ENCODE measurements at places on chromosomes 11 and 22.

- no peak for DNase-seq
Observed at GRCh38 chr11:74970852-74971395, 17.8 kb upstream of the NEU3 start.

DNA sequence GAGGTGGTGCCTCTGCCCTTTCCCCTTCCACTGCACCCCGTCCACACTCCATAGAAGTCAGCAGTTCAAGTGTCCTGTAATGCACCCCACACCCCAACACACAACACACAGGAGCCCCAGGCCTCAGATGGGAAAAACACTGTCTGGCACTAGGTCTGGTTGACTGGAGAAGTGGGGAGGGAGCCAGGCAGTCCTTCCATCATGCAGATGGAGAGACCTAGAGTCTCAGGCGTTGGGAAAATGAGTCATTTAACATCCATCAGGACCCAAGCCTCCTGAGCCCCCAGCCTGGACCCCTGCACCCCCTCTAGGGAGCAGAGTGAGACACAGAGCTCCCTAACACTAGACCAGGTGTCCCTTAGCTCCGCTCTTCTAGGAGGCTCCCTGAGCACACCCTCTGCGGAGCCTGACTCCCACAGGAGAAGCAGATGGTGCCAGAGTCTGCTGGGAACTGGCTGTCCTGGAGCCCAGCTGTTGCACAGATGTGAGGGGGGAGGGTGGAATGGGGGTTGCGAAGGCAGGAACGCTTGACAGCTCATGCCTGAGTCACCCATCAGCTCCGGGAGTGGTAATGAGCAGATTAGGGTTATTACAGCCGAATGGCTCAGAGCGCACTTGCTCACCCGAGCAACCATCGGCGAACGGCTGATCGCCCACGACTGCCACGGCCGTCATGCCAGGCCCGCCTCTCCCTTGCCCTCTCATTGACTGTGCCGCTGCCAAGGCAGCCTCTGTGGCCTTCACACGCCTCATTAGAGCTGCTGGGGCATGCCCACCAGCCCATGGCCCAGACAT lies 22.1 kb upstream of the SYT7 start:
- no peak for DNase-seq

GRCh38 chr11:75905434-75905833 lies 90.4 kb downstream of the UVRAG start:
- no peak for DNase-seq

DNA sequence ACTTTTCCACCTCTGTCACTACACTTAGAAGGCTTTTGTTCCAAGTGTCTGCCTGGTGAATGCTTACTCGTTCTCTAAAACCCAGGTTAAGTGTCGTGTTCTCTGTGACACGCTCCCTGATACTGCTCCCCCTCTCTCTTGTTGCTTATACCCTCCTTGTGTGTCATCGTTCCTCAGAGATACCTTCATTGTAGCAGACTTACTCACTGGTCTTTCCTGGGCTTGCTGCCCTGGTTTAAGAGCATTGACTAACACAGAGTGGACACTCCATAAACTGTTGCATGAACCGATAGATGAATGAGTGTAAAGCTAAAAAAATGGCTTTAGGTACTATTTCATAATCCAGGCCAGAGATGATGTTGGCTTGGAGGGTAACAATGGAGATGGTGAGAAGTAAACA lies 171.3 kb downstream of the GRIK4 start:
- no peak for DNase-seq

- DNase-seq: no peak
Observed at GRCh38 chr11:117505285-117505970, 177.8 kb downstream of the CEP164 start.

- DNase-seq: no peak
Observed at GRCh38 chr11:78081583-78081982, 1.9 kb upstream of the NDUFC2 start.

- DNase-seq: no peak
Observed at GRCh38 chr11:132719684-132720083, 812.6 kb downstream of the OPCML start.

DNA sequence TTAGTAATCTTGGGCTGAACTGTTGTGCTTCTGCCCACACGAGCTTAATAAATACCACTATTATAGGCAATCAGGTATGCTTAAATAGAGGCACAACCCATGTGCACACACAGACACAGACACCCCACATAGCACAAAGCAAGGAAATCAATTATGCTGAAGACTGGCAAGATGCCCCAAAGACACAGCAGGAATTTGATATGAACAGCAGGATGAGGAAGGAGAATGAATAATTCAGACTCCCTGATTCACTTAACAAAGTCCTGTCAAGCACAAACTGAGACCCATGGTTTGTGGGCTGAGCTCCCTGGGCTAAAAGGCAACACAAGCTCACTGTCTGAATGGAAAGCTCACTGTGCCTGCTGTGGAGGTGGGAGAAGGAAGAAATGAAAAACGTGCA lies 42.5 kb downstream of the RBFOX2 start:
- no peak for DNase-seq

- DNase-seq: no peak
Observed at GRCh38 chr11:74232311-74232950, 61.3 kb downstream of the PPME1 start.

- DNase-seq: no peak
Observed at GRCh38 chr11:28339488-28339887, 231.3 kb downstream of the METTL15 start.

GRCh38 chr11:86162239-86162638 lies 82.3 kb upstream of the EED start:
- no peak for DNase-seq

DNA sequence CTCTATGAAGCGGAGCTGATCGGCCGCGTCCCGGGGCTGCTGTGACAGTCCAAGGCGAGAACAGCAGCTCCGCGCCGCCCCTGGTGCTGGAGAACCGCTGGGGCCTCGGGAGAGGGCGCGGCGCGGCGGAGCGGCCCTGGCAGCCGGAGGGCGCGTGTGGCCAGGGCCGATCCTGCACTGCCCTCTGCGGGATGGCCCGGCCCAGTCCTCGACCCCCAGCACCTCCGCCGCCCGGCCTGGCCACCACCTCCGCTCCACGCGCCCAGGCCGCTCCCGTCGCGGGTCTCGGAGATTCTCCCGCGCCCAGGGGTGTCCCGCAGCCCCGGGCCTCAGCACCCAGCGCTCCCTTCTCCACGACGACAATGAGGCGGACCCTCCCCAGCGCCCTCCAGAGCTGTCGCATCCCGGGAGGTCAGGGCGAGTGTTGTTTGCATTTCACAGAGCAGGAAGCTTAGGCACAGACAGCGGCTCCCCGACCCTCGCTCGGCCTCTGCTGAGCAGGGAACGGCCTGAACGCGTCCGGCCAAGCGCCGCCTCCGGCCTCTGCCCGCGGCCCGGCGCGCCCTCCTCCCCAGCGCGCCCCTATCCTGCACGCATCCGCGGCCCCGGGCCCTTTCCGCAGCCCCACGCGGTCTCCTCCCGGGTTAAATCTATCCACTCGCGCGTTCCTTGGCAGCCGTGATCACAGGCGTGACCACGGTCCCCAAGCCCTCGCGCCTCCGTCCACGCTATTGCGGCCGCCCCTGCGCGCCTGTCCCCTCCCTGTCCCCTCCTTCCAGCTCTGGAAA lies 109.7 kb downstream of the WNT7B start:
- no peak for DNase-seq

GRCh38 chr11:104655066-104655465 lies 243.2 kb downstream of the CASP12 start:
- no peak for DNase-seq

DNA sequence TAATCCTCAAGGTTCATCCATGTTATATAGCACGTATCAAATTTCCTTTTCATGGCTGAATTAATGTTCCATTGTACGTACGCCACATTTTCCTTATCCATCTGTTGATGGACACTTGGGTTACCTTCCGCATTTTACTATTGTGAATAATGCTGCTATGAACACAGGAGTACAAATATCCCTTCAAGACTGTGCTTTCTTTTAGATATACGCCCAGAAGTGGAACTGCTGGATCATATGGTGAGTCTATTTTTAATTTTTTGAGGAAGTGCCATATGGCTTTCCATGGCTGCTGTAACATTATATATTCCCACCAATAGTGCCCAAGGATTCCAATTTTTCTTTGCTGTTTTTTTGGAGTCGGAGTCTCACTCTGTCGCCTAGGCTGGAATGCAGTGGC lies 6.0 kb downstream of the MRPL40 start:
- no peak for DNase-seq

GRCh38 chr11:108865406-108865805 lies 200.5 kb downstream of the DDX10 start:
- no peak for DNase-seq

- DNase-seq: no peak
Observed at GRCh38 chr11:32983506-32983905, 32.2 kb upstream of the DEPDC7 start.

DNA sequence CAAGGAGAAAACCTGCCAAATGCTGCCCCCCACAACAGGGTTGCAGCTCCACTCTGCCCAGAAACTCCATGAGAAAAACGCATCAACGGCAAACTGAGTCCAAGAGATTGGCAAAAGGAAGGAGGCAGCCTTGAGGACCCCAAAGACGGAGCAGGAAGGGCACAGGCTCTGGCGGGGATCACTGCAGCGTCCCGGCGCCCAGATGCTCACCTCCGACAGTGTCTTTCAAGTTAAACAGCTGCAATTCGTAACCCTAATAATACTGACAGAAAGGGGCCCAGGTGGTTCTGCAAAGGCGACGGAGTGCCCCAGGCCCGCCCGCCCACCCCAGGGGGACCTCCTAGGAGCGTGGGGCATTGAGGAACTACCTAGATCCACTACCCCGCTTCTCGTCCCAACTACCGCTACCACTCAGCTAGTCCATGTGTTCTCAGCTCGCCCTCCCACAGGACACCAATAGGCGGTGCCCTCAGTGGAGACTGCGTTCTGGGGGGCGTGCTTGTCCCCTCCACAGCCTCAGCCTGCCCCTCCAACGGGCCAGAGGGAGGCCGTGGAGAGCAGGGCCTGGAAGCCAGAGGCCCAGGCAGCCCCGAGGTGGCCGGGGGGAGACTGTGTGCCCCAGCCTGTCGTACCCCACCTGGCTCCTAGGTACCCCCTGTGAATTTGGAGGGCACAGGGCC lies 127.4 kb downstream of the PHF21B start:
- DNase-seq: no peak

DNA sequence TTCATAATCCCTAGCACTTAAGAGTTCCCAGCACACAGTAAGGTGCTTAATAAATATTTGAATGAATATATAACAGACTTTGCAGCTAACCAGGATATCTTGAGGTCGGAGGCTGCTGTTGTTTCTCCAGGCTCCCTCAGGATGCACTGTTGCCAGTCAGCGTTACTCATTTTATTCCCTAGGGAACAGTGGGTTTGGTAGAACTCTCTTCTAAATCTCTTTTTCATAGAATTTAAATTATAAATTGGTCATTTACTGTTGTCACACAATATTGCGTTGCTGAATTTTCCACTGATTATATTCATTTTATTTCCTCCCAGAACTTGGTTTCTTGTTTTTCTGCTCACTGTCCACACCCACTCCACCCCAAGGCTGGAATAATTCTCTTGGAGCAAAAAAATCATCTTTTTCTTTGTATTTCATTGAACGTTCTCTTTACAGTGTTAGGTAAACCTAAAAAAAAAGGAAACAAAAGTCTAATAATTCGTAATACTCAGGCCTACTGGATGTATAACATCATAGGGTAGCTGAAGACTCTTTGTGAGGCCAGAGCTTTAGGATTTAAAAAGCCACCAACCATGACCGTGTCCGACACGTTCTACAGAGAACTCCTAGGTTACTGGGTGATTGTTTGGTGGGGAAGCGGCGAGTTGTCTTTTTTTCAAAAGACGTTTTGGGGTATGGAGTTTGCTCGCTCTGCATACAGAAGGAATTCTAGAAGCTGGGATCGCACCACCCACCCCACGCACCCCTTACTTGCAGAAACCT lies 766 bp upstream of the CAPRIN1 start:
- no peak for DNase-seq

DNA sequence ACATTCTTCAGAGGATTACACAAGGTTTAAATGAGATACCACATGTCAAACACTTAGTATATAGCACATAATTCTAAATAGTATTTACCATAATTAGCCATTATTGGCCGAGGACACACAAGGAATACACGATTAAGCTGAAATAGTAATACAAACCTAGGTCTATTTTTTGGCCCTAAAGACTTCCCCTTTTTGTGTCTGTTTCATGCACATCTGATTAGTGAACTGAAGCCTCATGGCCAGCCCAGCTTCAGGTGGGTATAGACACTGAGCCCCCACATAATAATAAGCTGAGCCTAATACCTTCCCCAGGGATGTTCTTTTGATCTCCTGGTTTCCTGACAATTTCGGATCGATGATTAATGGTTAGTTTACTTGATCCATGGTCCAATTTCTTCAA lies 2.1 kb downstream of the GLYATL1B start:
- DNase-seq: no peak

DNA sequence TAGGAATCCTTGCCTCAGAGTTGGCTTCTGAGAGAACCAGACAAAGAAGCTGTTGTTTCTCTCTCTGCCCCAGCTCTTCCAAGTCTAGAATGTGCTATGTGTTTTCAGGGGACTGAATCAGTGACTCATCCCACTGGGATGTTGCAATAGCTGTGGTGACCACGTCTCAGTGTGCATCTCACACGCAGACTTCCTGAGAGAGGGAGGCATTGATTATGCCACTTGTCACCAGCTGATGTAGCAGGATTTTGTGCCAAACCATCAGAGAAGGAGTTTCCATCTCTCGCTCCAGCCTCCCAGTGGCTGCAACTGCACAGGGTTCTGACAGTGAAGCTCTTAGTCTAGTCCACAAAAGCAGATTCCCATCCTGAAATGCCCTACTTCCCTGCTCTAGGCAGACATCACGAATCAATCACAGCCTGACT lies 455.8 kb downstream of the MIAT start:
- DNase-seq: no peak

DNA sequence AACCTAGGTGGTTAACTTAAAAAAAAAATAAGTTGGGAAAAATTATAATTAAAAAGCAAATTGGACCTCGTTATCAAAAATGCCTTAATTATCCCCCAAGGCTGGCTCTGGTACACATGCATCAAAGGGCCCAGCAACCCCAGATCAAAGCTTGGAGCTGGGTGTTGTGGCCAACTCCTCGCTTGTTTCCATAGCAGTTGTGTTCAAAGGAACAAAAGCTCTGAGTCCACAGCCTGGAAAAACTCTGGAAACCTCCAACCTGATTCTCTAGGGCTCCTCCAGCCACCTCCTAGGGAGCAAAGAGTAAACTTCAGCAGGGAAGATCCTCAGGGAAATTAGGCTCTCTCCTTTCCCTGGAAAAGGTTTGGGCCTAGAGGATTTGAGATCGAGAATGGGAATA lies 149.4 kb downstream of the NXPE2 start:
- DNase-seq: no peak

DNA sequence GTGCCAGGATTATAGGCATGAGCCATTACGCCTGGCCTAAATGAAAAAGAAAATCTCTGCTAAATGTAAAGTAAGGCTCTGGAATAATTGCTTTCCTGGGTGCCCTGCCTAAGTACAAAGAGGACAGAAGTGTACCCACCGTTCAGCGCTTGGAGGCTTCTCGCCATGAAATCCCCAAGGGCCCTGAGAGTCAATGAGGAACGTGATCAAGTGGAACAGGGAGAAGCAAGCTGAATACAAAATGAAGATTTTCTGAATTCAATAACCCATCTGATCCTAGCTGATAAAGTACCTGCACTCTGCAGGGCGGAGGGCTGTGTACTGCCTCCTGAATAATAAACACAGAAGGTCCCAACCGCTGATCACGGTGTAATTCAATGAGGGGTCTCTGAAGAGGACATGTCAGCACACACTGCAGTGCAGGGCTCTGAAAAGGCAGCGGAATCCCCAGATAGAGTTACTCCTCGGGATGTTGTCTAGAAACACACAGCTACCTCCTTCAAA lies 97.7 kb downstream of the ABTB2 start:
- no peak for DNase-seq

- DNase-seq: no peak
Observed at GRCh38 chr22:45965563-45965962, 11.4 kb downstream of the WNT7B start.

- DNase-seq: no peak
Observed at GRCh38 chr22:35821654-35822053, 104.0 kb downstream of the APOL5 start.
